B cell (primary cell): ENCODE measurements at places on chromosomes 6 and 20.

- no peak for DNase-seq
Measured at GRCh38 chr6:166591961-166592520, 5.6 kb upstream of the RAMACL start.

DNA sequence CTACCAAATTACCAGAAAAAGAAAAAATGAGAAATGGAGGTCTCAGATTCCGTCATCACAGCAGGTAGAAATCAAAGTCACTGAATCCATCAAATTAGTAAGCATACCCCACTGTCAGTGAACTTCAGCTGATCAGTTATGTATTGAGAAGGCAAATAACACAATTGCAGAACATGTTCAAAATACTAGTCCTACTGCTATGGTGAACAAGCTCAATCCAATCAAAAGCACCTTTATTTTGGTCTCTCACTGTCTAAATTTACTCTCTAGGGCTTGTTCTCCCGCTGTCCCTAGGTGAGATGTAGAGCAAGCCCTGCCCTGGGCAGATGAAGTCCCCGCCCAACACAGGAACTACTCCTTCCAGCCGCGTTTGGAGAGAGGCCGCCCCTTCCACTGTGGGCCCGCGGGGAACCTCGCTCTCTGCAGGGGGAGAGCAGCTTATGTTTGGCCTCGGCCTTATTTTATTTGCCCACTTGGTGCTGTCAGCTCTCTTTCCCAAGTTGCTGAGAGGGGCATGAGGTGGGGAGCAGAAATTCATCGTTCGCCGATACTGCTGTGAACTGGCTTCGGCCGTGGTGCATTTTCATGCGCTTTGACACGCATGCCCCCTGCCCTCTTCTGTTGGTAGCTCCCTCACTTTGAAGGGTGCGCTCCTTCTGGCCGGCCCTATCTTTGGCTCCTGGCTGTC, 14.3 kb upstream of the MAP1LC3A start:
- no peak for DNase-seq

DNA sequence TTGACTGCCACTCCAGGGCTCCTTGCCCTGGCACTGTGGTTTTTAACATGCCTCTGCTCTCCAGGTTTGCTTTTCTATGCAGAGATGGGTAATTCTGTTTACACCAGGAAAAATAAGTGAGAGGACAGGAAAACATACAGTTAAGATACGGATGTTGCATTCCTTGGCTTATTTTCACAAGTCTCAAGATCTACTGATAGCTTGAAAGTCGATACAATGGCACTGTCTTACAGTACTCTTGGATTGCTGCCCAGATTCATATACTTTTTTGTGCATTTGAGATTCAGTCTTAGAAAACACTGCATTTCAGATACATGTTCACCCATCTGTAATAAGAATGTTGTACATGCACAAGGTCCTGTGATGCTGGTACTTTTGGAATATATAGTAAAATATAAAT, 159.6 kb upstream of the FLRT3 start:
- DNase-seq: no peak

DNA sequence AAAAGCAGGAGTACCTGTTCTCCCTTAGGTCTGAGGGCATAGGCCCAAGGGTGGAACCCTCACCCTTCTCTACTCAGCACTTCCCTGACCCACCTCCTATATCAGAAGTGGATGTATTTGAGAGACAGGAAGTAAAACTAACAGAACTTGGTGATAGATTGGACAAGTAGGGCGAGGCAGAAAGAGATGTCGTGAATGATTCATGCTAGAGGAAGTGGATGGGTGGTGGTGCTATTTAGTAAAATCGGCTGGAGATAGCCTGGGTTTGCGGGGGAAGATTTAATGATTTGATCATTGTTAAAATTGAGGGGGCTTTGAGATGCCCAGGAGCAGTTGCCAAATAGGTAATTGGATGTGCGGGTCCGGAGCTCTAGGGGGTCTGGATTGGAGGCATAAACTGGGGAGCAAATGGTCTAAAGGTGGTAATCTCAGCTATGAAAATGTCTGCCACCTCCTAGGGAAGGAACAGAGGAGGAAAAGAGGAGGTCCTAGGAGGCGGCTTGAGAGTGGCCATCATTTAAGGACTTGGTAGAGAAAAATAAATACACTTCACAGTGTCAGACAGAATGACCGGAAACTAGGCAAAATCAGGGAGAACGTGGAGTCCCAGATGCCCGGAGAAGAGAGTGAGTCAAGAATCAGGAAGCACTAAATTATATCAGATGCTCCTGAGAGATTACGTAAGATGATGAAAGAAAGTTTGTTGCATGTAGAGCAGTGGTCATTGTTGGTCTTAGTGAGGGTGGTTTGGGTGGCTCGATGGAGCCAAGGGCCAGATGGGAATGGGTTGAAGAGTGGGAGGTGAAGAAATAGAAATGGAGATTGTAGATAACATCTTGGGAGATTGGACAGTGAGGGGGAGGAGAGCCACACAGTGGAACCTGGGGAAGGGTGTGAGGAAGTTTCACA, 142.0 kb downstream of the CEP57L1 start:
- peak; percentile 53 for DNase-seq

DNA sequence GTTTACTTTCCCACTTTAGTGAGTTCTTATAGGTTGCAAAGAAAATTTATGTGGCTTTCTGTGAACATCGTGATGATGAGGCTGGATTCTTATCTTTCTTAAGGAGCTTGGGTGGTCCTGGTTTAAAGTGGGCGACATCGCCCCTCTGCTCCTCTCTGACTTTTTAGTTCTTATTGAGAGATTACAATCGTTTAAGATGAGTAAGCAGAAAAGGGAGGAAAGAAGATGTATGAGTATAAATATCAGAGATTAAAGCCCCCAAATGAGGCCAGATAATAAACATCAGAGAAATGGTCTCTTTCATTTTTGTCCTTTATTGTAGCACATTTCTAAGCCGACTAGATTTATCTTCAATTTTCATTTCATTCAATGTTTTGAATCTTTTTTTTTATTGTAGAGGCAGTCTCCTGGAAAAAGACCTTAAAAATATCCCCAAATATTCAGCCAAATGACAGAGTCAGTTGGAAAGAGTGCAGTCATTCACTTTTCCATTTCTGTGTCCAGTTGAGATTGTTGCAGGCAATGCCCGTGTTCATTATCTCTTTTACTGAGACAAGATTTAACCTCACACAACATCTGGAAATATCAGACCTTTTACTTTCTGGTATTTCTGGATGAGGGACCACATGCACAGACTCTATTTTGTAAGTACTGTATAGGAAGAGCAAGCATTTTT, 62.0 kb upstream of the PDE7B start:
- no peak for DNase-seq

DNA sequence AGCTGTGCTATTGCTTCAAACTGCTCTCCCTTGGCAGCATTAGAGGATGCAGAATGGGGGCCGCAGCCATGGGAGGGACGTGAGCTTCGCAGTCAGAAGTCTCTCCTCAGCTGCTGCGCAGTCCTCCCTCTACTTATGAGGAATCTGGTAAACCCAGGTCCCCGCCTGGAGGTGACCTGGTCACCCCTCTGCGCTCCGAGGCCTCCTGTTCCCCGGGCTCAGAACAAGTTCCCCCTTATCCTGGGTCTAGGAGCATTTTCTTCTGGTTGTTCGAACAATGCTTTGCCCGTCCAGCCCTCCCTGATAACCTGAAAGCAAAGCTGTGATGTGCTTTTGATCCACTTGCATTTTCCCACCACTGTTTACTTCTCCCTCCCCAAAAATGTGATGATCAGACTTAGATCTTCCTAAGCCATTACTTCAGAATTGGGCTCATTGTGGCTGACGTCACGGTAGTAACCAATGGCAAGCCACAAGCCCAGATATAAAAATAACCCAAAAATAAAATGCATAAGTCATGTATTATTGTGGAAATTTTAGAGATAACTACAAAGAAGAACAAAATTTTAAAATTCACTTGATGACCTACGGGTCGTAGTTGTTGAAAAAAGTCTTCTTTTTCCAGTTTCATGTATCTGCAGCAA, 80.7 kb downstream of the SERAC1 start:
- DNase-seq: no peak

GRCh38 chr20:52103913-52104545, 87.5 kb downstream of the ZFP64 start:
- DNase-seq: peak; percentile 10
